ENCODE measurements at places on chromosomes 6 and 20.

- DNase-seq = no peak
Observed at GRCh38 chr20:59811681-59812171, 121.7 kb downstream of the SYCP2 start.

DNA sequence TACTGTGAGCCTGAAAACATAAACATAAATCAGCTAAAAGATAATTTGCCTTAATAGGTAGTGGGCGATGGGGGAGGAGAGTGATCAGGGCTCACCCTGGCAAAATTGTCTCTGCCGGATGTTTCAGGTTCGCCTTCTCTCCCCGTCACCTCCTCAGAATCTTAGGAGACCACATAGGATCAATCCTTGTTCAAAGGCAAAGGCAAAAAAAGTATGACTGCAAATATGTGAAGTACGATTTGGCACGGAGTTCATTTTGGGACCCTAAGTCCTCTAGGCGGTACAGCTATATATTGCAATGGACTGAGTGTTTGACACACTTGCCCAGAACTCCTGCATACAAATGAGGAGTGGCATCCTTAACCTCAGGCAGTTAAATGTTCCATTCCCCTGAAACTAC is 649.2 kb upstream of the FLRT3 start:
- DNase-seq = no peak

- no peak for DNase-seq
Observed at GRCh38 chr6:151389618-151390275, 1.6 kb downstream of the ZBTB2 start.

DNA sequence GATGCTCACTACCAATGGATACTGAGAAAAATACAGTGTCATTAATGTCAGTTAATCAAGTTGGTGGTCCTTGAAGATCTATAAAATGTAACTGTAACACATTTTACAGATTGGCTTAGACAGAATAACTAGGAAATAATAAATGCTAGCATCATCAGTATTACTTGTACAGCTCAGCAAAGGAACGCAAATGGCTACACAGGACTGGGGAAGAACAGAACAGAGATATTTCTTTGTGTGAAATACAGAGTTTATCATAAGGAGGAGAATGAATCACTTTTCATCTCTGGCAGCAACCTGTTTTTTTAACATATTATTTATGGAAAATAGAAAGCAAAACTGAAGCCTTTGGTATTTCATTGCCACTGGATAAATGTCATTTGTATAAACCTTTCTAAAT is 8.2 kb upstream of the QKI start:
- DNase-seq = no peak

DNA sequence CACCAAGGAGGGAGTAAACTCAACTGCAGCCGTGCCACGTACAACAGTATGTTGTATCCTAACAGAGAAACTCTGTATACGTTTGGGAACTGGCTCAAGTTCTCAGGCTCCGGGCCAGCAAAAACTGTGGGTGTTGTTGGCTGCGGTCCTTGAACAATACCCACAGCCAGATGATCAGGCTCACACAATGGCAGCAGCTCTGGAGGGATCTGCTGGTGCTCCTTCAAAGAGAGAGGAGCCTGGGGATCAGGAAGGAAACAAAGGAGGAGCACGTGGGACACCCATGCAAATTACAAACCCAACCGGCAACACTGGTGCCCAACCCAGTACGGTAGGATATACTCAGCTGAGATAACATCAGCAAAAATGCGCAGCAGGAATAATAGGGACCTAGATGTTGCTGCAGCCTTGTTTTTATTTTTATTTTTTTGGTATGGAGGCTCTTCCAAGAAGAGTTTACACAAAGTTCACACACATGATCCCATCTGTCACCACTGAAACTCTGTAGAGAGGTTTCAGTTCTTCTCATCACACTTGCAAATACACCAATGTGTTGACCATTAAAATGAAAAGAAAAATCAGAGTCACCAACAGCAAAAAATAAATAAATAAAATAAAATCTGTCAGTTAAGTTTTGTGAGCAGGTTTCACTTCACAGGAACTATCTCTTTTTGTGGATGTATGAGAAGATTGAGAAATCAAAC is 41.2 kb upstream of the PDE10A start:
- no peak for DNase-seq

DNA sequence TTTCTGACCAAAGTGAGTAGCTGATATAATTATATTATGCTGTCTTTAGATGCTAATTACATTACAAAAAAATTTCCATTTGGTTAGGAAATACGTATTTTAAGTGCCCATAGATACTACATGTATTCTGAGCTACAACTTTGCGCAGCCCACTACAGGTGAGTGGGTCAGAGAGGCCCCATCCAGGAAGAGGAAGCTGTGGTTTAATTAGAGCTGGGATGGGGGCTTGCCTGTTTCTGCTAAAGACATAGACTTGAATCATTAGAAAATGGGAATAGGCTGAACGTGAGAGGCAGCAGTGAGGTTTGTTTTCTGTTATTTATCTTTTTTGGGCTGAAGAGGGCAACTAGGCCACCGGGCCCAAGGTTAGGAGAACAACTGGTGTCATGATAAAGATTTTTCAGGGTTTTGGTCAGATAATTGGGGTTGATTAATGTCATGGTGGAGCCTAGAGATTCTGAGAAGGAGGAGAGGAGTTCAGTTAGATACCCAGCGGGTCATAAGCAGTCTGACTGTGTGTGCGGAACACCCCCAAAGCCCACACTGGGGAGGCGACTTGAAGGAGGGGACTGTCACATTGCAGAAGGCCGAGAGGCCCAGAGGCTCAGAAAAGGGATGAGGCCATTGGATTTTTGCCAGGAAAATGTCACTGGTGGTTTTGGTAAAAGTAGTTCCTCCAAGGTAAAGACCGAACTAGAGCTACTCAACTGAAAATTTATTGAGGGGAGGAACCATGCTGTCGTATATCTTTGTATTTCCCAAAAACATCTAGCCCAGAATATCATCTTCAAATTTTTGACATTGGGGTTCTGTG is 14.5 kb upstream of the IRF4 start:
- DNase-seq = no peak

- no peak for DNase-seq
Observed at GRCh38 chr6:41257369-41258195, 28.9 kb downstream of the TREM1 start.

DNA sequence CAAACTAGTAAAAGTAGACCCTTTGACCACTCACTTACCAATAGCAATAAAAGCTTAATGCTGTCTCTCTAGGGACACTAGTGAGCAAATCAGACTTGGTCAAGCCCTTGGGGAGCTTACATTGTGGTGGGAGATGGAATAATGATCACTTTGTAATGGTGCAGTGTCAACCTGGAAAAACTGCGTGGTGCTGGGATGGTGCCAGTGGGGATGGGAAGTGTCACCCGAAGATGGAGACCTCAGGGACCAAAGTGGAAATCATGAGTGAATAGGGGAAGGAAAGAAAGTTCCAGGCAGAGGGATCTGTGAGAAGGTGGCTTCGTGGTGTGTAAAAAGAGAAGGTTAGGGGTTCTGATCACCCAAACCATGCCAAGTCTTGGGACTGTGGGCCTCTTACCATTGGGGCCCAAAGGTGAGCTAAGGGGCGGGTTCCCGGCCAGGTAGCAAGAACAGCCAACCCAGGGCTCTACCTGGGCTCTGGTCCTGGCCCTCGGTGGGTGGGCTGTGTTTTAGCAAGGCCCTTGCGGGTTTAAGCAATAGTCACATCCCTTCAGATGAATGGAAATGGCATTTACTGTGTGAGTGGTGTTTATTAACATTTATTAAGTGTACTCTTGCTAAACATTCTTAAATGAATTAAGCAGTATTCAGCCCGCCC is 15.5 kb downstream of the DYNLRB1 start:
- DNase-seq = no peak
